A172 (cell line): ENCODE measurements at places on chromosomes 4 and X. TPM values are rescaled to one million over a fixed set of nuclear protein-coding genes. Genes with fewer than 3 reads are reported as not detected.

- DNase-seq, result no peak
These were observed 6.2 kb upstream of the CSF2RA start for GRCh38 chrX:1262369-1262768.

Gene MAGEB17
- 0.55 TPM in 1 of 2 replicates, not detected in the other for total RNA-seq

DNA sequence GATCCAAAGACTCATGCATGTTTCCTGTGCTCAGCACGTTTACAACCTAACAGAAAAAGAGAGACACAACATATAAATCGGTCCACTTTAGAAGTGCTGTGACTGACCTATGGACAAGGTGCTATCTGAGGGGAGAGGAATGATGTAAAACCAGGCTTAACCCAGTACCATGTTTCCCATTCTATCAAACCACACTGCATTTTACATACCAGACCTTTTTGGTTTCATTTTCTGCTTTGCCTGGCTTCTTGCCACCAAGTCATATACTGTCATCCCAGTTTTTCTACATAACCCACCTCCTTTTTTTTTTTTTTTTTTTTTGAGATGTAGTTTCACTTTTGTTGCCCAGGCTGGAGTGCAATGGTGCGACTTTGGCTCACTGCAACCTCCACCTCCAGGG lies 82.2 kb downstream of the KLF8 start:
- peak; percentile 0 for DNase-seq

Gene RNF150
- total RNA-seq, result 4.9 and 6.4 TPM in 2 replicates

GRCh38 chr4:121666091-121666679 lies 30.6 kb downstream of the ANXA5 start:
- DNase-seq, result no peak

DNA sequence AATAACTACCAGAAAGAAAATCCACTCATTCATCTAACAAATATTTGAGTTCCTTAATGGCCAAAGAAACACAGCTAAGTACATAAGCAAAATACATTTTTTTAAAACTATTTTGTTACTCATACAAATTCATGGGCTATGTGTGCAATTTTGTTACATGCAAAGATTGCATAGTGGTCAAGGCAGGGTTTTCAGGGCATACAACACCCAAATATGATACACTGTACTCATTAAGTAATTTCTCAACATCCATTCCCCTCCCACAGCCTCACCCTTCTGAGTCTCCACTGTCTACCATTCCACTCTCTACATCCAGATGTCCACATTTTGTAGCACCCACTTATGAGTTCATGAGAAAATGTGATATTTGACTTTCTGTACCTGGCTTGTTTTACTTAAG lies 58.2 kb downstream of the BRWD3 start:
- no peak for DNase-seq

GRCh38 chr4:181541396-181541795 lies 701.8 kb upstream of the TENM3 start:
- no peak for DNase-seq

- no peak for DNase-seq
These were observed 34.5 kb upstream of the WAS start for GRCh38 chrX:48649102-48649501.

GRCh38 chrX:134683351-134684005 lies 25.2 kb upstream of the PLAC1 start:
- DNase-seq, result no peak

DNA sequence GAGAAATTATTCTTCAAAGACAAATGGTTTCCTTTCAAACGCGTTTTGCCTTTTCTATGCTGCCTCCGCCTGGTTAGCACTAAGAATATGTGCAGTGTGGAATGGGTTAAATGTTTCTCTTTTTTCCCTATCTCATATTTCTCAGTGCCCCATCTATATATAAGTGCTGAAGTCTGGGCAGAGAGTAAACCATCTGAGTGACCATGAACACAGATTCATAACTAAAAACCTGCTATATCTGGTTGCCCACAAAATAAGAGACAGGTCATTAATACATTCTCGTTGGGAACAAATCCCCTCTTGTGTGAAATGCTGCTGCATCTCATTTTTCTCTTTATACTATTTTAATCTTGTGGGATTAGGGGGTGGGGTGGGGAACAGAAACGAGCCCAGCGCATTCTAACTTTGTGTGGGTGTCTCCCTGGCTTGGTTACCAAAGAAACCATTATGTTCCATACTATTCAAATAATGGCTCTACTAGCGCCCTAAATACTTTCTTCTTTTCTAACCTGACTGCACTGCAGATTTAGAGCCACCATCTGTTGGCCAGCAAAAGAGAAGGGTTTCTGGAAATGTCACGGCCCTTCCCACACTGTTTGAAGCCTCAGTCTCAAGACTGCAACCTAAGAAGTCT lies 42.2 kb upstream of the PTCHD1 start:
- DNase-seq, result no peak

DNA sequence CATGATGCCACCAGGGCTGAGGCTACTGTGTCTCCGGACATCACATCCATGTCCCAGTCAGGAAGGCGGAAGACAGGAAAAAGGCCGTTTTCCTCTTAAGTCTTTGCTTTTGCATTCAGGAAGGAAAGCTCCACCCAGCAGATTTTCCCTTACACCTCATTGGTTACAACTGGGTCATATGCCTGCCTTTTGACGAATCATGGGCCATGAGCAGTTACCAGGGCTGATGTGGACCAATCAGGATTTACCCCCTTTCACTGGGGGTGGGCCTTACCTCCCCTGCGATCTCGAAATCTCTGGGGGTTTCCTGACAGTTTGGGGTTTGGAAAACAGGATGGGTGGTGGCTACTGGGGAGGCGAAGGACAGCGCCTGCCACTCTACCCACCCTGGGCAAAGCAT lies 52.5 kb upstream of the GRPEL1 start:
- DNase-seq, result peak; percentile 52

- DNase-seq, result peak; percentile 54
These were observed 170.6 kb upstream of the S100G start for GRCh38 chrX:16479206-16479869.

DNA sequence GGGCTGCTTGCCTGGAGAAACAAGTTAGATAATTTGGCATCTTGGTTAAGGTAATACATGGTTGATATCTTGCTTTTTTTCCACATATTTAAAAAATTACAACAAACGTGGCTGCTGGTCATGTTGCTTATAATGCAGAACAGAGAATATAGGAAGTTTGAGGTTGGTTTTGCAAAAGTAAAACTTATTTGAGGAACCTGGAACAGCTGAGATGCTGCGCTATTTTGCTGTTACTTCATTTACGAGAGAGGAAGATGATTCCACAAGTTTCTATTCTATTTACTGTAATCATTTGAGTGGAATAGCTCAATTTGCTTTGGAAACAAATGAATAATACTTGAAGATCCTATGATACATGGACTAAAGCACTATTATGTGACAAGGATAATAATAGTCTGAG lies 118.9 kb downstream of the TMA16 start:
- no peak for DNase-seq

DNA sequence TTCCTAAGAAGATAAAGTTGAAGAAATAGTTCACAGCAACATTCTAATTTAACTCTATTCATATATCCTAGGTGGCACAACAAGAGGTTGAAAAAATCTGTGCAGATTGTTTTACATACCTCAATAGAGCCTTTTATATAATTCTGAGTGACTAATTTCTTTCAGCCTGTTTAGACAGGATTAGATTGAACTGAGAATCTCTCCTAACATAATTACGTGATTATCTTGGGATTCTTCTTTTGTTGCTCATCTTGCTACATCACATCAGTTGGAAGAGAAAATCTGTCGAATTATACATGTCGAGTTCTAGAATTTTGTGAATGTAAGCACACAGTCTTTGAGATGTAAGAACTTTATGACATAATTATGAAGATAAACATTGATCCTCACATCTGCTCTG lies 1873.7 kb upstream of the IGFBP7 start:
- no peak for DNase-seq

DNA sequence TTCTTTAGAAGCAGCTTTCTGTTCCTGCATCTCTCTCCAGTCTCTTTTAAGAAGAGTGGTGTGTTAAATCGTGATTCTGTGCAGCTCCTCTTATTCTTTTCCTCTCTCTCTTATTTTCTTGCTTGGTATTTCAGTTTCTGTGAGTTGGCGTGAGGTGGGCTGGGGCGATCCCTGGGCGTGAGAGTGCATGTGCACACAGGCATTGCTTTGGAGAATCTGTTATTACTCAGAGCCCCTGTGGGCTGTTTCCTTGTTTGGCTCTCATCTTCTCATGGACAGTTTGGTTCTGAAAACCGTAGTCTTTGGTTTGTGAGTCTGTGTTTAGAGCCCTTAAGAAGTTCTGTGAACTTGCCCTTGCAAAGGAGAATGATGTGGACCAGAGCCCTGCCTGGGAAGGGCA lies 97.2 kb upstream of the CLNK start:
- DNase-seq, result no peak

- no peak for DNase-seq
These were observed 27.5 kb upstream of the PLS3 start for GRCh38 chrX:115533485-115533884.

DNA sequence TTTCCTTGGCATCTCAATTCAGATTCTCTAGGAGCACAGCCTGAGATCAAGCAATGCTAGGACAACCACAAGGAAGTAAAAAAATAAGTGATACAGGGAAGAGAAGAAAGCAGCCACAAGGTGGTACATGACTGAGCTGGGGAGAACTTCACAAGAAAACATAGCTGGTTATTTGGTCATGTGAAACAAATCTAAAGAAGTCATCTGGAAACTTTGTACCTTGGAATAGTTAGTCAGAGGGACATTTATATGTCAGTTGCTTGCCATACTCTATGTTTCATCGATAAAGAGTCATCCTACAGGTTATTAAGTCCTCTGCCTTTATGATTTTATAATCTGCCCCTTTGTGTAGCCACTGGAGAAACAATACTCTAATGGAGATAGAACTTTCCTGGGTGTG lies 575.1 kb downstream of the IL15 start:
- DNase-seq, result no peak

DNA sequence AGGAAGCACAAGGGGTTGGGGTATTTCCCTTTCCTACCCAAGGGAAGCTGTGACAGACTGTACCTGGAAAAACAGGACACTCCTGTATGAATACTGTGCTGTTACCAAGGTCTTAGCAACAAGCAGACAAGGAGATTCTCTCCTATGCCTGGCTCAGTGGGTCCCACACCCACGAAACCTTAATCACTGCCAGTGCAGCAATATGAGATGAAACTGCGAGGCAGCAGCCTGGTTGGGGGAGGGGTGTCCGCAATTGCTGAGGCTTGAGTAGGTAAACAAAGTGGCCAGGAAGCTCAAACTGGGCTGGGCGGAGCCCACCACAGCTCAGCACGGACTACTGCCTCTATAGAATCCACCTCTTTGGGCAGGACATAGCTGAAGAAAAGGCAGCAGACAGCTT lies 197.7 kb downstream of the INPP4B start:
- no peak for DNase-seq

DNA sequence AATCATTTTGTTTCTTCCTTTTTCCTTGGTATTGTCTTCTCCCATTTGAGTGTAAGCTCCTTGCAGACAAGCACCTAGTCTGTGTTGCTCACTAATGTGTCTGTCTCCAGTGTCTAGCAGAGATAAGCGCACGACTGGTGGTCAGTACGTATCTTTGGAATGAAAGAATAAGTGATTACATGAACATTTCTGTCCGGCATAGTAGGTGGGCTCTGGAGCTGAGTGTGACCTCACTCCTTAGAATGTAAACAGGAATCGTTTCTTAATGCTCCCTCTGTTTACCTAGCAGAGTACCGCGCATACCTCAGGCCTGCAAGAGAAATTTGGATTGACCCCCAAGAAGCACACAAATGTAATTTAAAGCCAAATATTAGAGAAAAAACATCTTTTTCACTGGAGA lies 235.4 kb downstream of the MAML3 start:
- no peak for DNase-seq

- DNase-seq, result no peak
These were observed 78.5 kb downstream of the EFHC2 start for GRCh38 chrX:44264936-44265335.

Gene XAGE1B
- 1.3 and 6.4 TPM in 2 replicates for total RNA-seq

GRCh38 chr4:173835903-173836302 lies 305.9 kb upstream of the HAND2 start:
- DNase-seq, result peak; percentile 46

Gene BBS7
- 25.6 and 48.4 TPM in 2 replicates for total RNA-seq

Gene TIMP1
- 84.0 and 89.0 TPM in 2 replicates for total RNA-seq

DNA sequence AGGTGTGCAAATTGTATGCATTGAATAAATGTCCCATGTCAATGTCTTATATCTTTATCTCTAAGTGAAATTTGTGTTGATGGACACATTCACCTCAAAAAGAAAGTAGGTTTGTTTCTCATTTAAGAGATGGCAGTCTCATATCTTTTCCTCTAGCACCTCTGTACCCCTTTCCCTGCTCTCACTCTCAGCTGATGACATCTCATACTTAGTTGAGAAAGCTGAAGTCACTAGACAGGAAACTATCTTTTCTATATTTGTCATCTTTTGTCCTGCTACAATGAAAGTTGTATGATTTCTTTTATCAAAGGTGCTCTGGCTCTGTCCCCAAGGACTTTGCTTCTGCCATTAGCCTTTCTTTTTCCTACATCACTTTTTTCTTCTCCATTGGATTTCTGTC lies 84.0 kb upstream of the GRPR start:
- DNase-seq, result no peak

Gene EOLA1
- 17.4 and 25.7 TPM in 2 replicates for total RNA-seq

DNA sequence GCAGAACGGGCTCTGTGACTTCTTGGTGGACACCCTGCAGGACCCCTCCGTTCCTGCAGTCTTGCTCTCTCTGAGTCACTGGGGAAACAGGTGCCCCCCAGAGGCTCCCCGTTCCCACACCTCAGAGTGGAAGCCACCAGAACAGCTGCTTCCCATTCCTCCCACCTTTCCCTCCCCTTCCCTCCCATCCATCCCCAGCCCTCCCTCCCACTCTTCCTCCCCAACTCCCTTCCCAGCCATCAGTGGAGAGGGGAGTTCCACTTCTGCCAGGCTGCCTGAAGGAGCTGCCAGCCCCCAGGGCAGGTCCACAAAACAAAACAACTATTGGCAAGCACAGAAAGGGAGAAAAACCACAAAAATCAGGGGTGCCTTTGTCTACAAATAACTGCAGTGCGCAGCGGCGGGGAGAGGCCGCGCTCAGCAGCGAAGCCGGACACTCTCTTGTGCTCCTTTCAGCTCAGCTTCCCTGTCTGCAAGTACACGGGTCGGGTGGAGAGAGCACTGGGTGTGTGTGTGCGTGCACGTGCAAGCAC lies 8.1 kb downstream of the SSR4 start:
- DNase-seq, result no peak

GRCh38 chr4:186002853-186003252 lies 66.1 kb upstream of the TLR3 start:
- DNase-seq, result no peak

GRCh38 chr4:5574386-5574785 lies 134.0 kb downstream of the EVC2 start:
- DNase-seq, result no peak

DNA sequence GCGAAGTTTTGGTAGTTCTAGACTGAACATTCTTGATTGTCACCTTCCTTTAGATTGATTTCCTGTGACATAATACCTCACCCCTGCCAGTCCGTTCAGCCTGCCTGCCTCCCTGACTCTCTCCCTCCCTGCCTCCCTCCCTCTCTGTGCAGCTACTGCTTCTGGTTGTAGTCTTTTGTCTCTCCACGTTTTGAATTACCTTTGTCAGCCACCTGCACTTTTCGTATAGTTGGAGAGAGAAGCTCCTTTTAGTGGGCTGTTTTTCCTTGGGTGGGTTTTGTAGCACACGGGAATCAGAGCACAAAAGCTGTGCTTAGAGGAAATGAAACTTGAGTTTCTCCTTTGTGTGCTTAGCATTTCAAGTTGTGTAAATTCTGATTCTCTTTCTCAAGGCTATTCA lies 32.6 kb upstream of the MSMO1 start:
- no peak for DNase-seq
